ENCODE measurements at places on chromosomes 6 and 20.

DNA sequence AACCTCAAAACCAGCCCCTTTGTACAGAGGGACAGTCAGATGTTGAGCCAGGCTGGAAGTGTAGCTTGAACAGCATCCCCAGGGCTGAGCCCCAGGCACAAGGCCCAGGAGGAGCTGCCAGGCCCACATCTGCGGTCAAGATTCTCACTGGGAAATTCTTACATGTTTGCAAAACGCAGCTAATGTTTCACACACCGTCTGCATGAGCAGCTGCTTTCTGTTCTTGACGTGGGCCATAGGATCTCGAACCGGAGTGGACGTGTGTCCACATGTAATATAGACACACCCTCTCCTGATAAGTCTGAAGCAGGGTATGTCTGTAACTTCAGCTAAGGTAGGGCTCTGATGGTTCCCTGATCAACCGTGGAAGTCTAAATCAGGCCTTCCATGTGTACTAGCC, 41.3 kb upstream of the TRAF3IP2 start:
- DNase-seq = no peak

DNA sequence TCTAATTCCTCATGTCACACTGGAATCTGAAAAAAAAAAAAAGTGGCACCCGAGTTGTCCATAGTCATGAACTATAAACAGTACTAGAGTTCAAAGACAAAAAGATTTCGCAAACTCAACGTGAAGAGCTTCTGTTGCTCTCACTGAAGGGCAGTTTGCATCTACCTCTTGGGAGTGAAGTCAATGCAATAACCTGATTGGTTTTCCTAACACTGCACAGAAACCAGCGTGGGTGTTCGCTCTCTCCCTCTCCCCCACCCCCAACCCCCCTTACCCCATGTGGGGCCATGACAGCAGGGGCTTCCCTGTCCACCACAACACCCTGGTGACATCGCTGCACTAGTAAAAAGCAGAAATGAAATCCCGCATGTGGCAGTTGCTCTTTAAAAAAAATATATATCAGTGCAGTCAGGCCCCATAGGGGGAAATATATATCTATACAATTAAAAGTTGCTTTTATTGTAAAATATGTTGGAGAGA, 66.9 kb downstream of the GMPR start:
- no peak for DNase-seq

DNA sequence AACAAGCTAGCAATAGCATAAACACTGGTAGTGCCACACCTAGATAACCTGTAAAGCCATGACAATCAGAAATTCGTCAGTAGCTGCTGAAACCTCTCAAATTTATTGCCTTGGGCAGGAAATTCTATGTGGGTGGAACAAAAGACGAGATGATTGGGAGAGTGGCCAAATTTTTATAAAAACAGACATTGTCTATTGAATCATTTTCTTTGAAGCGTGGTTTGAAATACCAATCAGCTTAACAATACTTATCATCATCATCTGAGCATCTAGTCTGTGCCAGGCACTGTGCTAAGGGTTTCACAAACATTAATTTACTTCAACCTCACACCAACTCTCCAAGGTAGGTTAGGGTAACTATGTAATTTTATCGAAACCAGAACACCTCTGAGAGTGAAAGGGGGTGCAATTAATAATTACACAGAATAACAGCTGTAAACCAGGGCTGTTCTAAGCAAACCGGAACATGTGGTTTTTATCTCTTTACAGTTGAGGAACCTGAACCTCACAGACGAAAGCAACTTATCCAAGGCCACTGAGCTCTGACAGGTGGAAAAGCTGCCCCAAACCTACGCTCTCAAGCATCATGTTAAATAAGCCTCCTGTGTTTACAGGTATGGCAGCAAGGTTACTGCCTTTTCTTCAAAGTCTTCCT, 43.4 kb downstream of the NHSL1 start:
- no peak for DNase-seq

DNA sequence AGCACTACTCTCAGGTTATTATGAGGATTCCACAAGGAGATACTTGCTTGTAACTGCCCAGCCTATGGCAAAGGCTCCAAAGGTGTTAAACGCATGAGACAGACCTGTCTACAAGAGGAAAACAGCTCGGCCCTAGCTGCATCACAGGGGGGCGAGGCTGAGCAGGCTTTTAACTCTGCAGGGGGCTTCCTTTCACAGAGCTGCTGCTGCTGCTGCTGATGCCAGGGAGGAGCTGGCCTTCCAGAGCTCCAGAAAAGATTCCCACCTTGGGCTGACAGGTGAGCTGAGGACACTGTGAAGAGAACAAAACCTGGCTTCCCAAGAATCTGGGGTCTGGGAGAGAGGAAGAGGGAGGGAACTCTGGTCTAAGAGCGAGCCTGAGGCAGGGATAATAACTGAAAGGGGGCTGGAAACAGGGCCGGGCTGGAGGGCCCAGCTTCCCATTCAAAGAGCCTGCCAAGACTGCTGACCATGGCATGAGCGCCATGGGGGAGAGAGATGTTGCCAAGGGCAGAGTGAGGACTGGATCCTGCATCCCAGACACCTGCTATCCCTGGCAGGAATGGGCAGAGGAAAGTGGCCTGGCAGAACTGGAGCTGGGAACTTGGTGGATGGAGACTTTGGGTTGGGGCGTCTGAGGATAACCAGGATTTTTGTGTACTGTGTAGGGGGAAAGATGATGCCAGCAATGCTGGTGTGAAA, 211.1 kb upstream of the LRFN2 start:
- DNase-seq = no peak

GRCh38 chr6:133613211-133613610, 275.7 kb upstream of the TCF21 start:
- DNase-seq = no peak

GRCh38 chr20:48769069-48769983, 58.5 kb downstream of the PREX1 start:
- peak; percentile 34 for DNase-seq

GRCh38 chr20:39111359-39112177, 149.4 kb downstream of the DHX35 start:
- DNase-seq = no peak

- no peak for DNase-seq
These were observed 89.6 kb upstream of the SLC35F1 start for GRCh38 chr6:117817499-117817898.

GRCh38 chr6:158907931-158908330, 88.8 kb upstream of the EZR start:
- no peak for DNase-seq

GRCh38 chr6:142174703-142175102, 27.6 kb downstream of the VTA1 start:
- no peak for DNase-seq

DNA sequence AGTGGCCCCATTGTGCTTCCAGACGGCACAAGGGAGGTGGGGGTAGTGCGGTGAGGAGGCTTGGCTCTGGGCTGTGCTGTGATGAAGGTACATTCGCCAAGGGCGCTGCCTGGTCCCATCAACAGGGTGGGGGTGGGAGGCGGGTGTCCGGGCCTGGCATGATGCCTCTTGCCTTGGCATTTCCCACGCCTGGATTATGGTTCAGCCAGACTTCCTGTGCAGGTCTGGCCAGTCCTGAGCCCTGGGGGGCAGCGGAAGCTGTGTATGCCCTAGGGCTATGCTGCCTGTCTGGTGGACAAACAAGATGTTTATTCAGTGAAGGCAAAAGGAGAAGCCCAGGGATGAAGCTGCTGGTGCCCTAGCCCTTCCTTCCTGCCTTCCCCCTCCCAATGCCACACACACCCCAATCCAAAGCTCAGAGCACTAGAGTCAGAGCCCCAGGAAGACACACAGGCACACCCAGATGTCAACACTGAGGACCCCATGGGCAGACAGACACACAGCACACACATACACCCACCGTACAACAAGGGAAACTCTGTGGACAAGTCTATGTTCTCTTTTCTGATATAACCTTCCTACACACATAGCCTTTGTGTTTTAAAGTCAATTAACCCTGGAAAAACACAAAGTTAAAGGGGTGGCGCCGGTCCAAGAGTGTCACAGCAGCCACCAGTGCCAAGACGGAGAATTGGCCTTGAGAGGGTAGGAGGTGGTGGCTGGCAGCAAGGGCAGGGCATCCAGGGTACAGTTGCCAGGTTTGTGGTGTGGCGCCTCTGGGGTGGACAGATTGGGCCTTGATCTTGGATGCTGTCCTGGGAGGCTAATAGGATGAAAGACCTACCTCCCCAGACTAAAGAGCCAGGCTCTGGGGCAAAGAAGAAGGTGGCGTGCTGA, 54.7 kb upstream of the SAYSD1 start:
- DNase-seq = no peak

DNA sequence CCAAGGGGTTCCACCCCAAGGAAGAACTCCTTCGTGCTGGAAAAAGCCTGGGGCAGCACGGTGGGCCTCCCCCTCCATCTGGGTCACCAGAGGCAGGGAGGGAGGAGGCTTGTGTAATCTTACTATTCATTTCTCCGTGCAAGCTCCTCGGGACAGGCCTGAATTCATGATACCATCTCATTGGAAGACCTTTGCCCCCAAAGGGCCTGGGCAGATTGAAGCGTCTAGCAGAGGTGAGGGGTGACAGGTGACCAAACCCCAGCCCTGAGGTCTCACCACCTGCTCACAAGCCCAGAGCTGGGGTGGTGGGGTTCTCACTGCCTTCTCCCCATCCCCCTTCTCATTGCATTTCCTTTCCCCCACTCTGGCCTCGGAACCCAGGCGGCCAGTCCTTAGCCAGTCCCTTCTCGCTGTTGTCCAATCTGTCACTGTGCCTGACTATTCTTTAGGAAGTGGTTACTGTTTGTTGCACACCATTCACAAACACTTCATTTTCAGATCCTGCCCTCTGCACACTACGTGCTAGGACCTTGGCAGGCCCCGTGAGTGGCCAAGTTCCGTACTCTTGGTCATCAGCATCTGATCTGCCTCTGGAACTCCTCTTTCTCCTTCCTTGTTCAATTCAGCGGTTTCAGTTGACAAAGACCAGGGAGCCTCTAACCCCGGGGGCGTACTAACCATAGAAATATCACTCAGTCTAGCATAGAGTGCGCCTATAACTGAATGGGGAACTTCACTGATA, 137.1 kb downstream of the LY86 start:
- DNase-seq = no peak

DNA sequence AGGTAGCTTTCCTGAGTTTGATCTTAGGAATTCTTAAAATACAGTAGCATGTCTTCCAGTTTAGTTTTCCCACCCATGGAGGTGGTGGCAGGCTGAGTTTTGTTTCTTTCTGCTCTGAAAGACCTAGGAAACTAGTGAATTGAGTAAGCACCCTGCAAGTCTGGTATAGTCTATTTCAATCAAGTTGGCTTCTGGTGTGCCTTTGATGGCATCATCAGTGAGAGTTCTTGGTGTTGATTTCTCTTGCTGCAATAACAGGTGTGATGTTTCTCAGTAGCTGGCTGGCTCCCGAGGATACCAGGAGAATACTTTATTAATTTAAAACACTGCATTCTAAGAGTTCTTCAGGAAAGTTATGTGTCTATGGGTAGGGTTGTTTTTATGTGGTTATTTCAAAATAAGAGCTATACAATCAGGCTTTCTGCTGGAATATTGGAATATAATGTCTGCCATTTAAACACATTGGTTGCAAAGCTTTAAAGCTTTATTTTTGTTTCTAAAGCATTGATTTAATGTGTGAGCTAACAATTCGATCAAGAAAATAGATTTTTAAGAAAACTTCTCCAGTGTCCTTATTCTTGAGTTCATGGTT, 19.0 kb downstream of the VAPB start:
- DNase-seq = no peak

- no peak for DNase-seq
These were observed 21.6 kb upstream of the MYB start for GRCh38 chr6:135159531-135159930.

DNA sequence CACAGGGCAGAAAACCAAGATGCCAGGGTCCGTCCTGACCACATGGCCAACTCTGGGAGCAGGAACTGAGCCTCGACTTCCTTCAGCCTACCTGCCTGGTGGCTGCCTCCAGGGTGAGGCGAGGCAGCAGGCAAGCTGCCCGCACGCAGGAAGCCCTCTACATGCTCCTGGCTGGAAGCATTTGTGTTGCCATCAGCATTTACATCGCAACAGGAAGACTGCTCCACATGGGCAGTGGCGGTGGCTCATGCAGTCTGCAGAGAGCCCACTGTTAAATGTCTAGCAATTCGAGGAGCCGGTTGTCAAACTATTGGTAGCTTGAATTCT, 233.8 kb downstream of the SYNDIG1 start:
- DNase-seq = no peak

- no peak for DNase-seq
These were observed 8.4 kb upstream of the OPRM1 start for GRCh38 chr6:154030646-154031045.

DNA sequence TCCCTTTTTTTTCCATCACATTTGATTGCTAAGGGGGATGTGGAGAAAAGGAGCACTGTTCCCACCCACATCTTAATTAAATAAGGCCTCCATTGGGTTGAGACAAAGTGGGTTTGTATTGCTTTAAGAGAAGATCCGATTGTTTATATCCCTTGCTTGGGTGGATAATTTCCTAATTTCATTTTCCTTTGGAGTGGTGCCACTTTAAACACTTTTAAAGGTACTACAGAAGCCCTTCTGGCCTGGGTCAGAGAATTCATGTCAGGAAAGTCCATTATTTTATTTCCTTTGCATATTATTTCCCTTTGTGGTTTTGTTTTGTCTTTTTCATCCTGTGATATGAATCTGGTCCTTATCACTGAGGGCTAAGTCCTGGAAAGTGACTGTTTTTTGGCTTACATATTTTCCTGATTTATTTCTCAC, 56.9 kb downstream of the PHACTR2 start:
- no peak for DNase-seq
